ENCODE measurements at places on chromosomes 6 and 20. TPM values are rescaled to one million over a fixed set of nuclear protein-coding genes. Genes with fewer than 3 reads are reported as not detected.

MCHR2 gene
- total RNA-seq: 1.6 TPM

SLC32A1 gene
- 34.4 TPM for total RNA-seq

PXDC1 gene
- 11.1 TPM for total RNA-seq

SAMD10 gene
- total RNA-seq: 10.4 TPM

NNAT gene
- total RNA-seq: 576 TPM

RIMS1 gene
- total RNA-seq: 374 TPM

GPR6 gene
- 12.2 TPM for total RNA-seq

BCAS1 gene
- total RNA-seq: 11.8 TPM

ZSCAN23 gene
- total RNA-seq: 17.5 TPM

C6orf132 gene
- total RNA-seq: 0.23 TPM

KCNK15 gene
- total RNA-seq: not detected

OR2B6 gene
- not detected for total RNA-seq

TAAR1 gene
- total RNA-seq: not detected

COX4I2 gene
- total RNA-seq: not detected

ASIP gene
- not detected for total RNA-seq

ZBTB46 gene
- 20.3 TPM for total RNA-seq

BMP5 gene
- total RNA-seq: 5.5 TPM

TRIM31 gene
- total RNA-seq: not detected

SMLR1 gene
- not detected for total RNA-seq

KCNK17 gene
- 0.69 TPM for total RNA-seq

PI16 gene
- total RNA-seq: 1.2 TPM

ENPP5 gene
- 13.6 TPM for total RNA-seq

HCK gene
- total RNA-seq: 5.1 TPM

ARG1 gene
- 0.69 TPM for total RNA-seq

FKBP1C gene
- 0.69 TPM for total RNA-seq

RSPO3 gene
- total RNA-seq: 3.7 TPM

FAM217B gene
- 26.5 TPM for total RNA-seq

TDRD6 gene
- total RNA-seq: 0.46 TPM

MOXD1 gene
- total RNA-seq: 11.3 TPM

NEU1 gene
- total RNA-seq: 18.2 TPM

MYCT1 gene
- 4.4 TPM for total RNA-seq

IL20RA gene
- total RNA-seq: 1.4 TPM

SULF2 gene
- total RNA-seq: 52.6 TPM

NOTCH4 gene
- 8.8 TPM for total RNA-seq

All from diencephalon (tissue), 1 donor.